Lung microvascular endothelial cell (primary cell): ENCODE measurements at places on chromosomes 12 and 14. TPM values are rescaled to one million over a fixed set of nuclear protein-coding genes. Genes with fewer than 3 reads are reported as not detected.

RNASE2 gene
- not detected in 2 replicates for total RNA-seq

HNRNPC gene
- total RNA-seq: 570 and 584 TPM in 2 replicates

CLEC4C gene
- not detected in 2 replicates for total RNA-seq

STON2 gene
- 49.0 and 175 TPM in 2 replicates for total RNA-seq

PPP1R36 gene
- 0.40 and 0.44 TPM in 2 replicates for total RNA-seq

SART3 gene
- total RNA-seq: 41.0 and 84.1 TPM in 2 replicates

ITGB7 gene
- total RNA-seq: not detected in 2 replicates

POMT2 gene
- 5.2 and 6.9 TPM in 2 replicates for total RNA-seq

CCDC198 gene
- total RNA-seq: not detected in 2 replicates

SLCO1A2 gene
- total RNA-seq: not detected in 2 replicates

- DNase-seq: no peak
Measured at GRCh38 chr14:96202441-96203094, 2.1 kb upstream of the BDKRB2 start.

GRCh38 chr14:95504135-95505029 is 12.1 kb downstream of the SYNE3 start:
- DNase-seq: peak; percentile 66

- DNase-seq: peak; percentile 41
Measured at GRCh38 chr12:51915003-51915625, 7.8 kb downstream of the ACVRL1 start.

DNA sequence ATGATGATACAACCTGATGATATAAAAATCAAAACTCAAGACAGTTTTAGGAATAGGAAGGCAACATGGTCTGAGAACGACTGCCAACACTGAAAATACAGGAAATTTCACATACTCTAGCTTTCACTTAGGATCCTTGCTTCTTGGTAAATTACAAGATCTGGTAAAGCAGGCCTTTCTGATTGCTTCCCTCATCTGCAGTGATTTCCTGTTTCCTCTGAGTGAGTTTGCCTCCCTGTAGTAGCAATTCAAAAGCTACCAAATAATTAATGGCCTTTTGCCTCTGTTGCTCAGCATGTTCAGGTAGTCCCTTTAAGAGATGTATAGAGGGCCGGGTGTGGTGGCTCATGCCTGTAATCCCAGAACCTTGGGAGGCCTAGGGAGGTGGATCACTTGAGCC is 2.0 kb upstream of the IRAK3 start:
- DNase-seq: peak; percentile 60

DNA sequence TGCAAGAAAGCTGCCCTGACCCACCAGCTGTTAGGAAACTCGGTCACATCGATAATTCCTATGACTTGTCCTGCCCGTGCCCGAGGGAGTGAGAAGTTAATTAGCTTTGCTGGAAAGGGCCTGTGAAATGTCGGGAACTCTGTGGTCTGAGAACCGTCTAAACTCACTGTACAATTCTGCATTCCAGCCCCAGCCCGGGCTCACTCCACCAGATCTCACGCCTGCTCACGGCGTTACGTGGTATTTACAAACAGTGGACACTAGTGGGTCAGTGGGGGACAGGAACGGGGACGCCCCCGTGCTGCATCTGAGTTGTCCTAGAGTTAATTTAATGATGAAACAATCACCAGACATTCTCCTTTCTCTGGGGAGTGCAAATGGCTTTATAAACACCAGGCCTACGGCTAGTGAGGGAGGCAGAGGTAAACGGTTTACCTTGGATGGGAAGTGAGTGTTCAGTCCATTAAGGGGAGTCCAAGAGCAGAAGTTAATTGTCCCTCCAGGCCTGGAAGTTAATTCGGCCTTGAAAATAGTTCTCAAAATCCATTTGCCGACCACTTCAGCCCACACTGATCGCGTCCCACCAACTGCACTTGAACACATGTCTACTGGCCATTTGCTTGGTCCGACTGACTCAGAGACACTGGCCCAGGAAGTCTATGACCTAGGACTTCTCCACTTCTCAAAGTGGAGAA is 93.5 kb upstream of the MED13L start:
- no peak for DNase-seq

DNA sequence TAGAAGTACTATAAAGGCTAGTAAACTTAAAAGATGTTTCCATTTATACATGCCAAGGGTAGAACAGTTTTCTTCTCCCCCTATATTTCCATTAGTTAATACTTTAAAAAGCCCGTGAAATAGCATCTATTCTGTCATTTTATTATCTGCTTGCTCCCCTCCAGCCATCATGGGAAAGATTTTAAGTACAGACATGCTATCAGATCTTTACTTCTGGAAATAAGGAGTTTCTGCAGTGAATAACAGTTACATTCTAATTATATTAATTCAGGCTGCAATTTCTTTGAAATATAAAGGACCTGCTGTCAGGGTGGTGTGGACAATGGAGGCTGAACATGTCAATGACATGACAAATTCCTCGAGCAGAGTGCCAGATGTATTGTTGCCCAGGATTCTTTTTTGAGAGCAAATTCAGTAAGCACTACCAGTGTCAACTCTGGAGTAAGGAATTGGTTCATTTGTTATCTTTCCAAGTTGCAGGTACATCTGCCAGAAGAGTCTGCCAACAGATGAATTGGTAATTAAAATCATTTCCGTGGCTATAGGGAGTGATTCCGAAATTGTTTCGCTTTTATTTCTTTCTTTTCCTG is 151.3 kb downstream of the BTG1 start:
- DNase-seq: peak; percentile 64

DNA sequence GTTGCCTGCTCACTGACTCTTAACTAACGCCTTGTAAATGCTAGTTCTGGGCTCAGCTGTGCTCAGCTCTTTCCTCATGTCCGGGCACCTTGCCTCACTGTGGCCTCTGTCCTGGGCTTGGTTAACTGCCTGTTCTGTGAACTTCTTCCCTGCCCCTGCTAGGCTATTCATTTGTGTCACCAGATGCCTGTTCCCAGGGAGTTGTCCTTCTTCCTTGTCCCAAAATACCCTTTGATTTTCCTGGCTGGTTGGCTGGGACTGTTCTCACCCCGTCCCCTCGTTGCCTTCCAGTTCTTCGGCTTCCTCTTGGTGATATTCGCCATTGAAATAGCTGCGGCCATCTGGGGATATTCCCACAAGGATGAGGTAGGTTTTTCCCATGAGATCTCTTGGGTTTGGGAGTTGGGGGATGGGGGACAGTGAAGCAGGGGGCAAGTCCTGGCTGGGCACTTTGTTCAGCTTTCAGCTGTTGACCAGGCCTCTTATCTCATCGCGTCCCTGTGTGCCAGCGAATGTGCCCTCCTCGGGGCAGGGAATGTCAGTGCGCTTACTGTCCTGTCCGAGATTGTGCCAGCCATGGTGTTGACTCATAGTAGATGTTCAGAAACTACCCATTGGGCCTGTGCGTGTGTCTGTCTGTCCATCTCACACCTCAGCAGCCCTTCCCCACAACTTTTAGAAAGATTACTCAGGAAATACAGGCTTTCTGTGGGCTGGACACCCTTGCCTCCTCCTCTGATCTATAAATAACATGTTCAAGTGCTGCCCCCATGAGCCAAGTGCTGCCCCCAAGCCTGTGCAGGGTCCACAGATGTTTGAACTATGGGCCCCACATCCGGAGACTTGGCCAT is 33.1 kb downstream of the CD9 start:
- peak; percentile 52 for DNase-seq

GRCh38 chr12:88145567-88146505 is 3.7 kb downstream of the TMTC3 start:
- DNase-seq: no peak

DNA sequence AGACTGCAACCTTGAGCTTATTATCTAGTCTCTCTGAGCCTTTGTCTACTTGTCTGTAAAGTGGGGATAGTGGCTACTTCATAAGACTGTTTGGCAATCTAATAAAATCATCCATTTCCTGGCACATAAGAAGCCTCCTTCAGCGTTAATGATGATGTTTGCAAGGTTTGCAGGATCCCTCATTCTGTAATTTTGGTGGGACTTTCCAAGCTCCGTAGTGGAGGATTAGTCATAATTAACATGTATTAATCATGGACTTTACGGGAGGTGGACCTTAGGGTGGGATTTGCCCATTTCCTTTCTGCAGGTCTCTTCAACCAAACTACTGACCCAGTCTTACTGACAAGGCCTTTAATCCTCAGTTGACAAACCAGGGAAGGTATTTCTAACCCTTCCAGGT is 66.2 kb downstream of the NTF3 start:
- DNase-seq: no peak

DNA sequence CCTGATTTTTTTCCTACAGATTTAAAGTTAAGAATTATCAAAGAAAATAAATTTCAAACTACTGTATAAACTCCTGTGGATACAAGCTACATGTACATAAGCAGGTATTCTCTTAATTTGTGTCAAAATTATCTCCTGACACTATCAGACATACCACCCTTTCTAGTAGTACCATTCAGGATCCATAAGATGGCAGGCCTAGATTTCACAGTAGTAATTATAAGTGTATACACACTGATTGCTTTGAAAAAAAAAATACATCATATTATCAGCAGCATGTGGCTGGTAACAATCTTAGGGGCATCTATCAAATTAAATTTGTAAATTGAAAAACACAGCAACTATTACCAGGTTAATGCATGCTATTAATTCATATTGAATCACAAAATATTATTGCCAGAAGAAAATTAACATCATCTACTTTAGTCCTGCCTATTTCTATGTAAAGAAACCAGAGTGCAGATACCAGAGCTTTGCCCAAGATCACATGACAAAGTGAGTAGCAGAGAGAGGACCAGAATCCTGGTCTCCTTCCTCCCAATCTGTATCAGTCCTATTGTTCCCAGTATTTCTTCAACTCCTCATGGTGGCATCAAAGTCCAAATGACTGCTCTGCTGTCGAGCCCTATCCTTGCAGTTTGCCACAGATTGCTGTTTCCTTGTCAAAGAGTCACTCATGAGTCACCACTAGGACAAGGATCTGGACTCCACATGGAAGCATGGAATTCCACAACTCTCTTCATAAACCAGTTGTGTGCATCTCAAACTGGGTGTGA is 27.7 kb upstream of the CALM1 start:
- peak; percentile 17 for DNase-seq

- no peak for DNase-seq
Measured at GRCh38 chr12:26112232-26112631, 12.6 kb downstream of the BHLHE41 start.

DNA sequence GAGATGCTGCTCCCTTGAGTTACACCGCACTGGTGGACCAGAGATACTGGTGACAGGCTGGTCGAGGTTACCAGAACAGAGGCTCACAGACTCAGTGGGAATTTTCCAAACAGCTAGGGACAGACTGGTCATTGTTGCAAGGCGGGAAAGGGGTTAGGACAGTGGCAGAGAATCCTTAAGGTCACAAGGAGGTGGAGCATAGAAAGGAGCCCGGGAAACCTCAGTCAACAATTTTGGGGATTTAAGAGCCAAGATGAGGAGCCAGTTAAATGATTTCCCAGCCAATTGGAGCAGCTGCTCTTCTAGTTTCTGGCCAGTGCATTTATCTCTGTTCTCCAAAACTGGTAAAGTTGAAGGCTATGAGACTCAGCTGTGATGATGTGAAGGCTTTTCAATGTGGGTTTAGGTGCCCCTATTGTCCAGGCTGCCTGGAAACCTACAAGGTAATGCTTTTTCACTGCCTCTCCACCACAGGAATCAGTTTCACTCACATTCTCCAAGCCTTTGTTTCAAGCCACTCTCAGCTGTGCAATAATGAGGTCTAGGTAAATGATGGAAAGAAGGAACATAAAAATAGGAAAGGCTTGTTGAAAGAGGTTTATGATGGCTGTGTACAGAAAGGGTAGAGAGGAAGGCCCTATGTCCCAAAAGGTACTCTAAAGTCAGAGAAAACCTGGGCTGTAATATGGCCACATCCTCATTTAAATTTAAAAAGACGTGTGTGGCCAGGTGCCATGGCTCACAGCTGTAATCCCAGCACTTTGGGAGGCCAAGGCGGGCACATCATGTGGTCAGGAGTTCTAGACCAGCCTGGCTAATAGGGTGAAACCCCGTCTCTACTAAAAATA is 7.0 kb upstream of the TNS2 start:
- DNase-seq: no peak

DNA sequence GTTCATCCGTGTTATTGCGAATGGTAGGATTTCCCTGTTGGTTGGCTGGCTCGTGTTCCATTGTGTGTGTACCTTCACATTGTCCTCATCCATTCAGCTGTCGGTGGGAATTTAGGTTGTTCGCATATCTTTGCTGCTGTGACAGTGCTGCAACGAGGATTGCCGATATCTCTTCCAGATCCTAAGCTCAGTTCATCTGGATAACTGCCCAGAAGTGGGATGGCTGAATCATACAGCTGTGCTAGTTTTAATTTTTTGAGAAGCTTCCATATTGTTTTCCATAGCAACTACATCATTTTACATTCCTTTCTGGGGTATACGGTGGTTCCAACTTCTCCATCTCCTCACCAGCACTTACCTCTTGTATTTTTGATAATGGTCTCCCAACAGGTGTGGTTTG is 292.8 kb upstream of the SFSWAP start:
- DNase-seq: no peak

- no peak for DNase-seq
Measured at GRCh38 chr14:76486251-76486743, 110.4 kb downstream of the ESRRB start.

- DNase-seq: peak; percentile 84
Measured at GRCh38 chr14:71478542-71478941, 453.7 kb upstream of the RGS6 start.

- peak; percentile 36 for DNase-seq
Measured at GRCh38 chr14:103091041-103091882, 3.3 kb upstream of the EXOC3L4 start.

DNA sequence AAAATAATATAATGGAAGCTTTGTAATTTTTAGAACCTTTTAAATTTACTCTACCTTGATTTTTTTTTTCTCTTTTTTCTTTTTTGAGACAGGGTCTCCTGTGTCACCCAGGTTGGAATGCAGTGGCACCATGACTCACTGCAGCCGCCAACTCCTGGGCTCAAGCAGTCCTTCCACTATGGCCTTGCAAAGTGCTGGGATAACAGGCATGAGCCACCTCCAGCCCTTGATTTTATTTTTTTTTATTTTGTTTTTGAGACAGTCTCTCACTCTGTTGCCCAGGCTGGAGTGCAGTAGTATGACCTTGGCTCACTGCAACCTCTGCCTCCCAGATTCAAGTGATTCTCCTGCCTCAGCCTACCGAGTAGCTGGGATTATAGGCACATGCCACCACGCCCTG is 65.3 kb upstream of the TRAF3 start:
- DNase-seq: no peak

- DNase-seq: no peak
Measured at GRCh38 chr12:118346895-118347294, 25.8 kb downstream of the TAOK3 start.

GRCh38 chr12:52416795-52417194 is 10.7 kb upstream of the KRT82 start:
- DNase-seq: no peak
